ENCODE measurements at places on chromosomes 7 and 10.

DNA sequence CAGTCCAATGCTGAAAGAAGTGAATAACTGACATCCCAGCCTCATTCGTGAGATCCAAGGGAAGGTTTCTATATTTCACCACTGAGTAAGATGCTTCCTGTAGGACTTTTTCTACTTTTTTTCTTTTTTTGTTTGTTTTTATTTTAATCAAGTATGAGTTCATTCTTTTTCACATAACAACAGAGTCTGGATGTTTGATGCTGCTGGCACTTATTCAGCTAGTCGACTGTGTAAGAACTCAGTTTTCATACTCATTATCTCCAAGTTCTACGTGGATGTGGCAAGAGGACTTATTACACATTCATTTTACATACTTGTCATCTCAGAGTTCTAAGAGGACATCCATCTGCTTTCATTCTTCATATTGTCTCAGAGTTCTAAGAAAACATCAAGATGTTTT lies 86.9 kb downstream of the CPXM2 start:
- no peak for DNase-seq

DNA sequence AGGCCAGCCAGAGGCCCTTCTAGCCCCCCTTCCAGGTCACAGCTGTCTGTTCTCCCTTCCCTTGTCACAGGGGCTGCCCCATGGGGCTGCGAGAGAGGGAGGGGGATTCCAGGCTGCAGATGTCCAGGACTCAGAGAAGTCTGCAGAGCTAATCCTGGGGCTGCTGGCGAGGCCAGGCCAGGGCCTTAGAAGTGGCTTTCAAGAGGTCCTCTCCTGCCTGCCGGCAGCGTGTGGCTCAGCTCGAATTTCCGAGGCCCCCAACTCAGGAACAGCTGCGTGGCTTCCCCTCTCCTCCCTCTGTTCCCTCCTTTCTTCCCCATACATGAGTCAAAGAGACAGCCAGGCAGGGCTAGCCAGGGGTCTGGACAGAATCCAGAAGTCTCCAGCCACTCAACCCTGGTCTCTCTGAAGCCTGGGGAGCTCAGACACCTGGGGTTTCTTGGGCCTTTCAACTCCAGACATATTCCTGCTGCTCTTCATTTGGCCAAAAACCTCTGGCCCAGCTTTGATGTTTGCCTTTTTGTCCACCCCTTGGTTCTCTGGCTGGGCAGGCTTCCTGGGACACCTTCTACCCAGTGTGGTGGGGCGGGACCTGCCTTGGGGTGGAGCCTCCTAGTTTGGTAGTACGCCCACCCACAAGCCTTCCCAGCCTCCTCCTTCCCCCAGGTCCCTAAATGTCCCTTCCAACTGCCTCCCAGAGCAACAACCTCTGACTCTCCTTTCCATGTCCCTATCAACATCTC lies 21.8 kb upstream of the EIF5AL1 start:
- DNase-seq: no peak

- no peak for DNase-seq
These were observed 98.2 kb downstream of the PRTFDC1 start for GRCh38 chr10:24854256-24854655.

- no peak for DNase-seq
These were observed 64.6 kb downstream of the FAS start for GRCh38 chr10:89055159-89055558.

- no peak for DNase-seq
These were observed 13.1 kb downstream of the LHFPL3 start for GRCh38 chr7:104341546-104341945.

DNA sequence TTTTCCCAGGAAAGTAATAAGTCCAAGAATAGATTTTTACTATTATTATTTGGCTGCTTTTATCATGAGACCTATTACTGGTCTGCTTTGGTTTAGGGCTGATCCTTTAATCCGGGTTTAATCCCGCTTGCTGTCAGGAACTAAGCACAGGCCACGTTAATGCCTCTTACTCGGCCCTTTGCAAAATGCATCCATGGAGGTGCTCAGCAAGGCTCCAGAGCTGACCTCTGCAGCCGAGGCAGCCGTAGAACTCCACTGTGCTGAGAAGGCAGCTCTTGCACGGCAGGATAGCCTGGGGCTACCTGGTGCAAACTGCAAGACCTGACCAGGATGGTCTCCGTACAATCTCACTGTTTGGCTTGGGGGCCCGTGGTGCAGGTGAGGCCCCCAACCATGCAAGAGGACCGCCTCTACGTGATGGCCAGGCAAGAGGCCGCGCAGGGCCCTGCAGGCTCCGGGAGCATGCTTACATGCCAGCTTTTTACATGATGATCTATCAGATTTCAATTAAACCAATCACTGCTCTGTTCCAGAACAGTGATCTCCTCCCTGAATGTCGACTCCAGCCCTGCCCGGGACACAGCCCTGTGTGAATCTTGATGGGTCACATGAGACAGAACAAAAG lies 10.4 kb upstream of the CALML3 start:
- DNase-seq: no peak

- no peak for DNase-seq
These were observed 97.2 kb downstream of the GALNT17 start for GRCh38 chr7:71229148-71229547.

DNA sequence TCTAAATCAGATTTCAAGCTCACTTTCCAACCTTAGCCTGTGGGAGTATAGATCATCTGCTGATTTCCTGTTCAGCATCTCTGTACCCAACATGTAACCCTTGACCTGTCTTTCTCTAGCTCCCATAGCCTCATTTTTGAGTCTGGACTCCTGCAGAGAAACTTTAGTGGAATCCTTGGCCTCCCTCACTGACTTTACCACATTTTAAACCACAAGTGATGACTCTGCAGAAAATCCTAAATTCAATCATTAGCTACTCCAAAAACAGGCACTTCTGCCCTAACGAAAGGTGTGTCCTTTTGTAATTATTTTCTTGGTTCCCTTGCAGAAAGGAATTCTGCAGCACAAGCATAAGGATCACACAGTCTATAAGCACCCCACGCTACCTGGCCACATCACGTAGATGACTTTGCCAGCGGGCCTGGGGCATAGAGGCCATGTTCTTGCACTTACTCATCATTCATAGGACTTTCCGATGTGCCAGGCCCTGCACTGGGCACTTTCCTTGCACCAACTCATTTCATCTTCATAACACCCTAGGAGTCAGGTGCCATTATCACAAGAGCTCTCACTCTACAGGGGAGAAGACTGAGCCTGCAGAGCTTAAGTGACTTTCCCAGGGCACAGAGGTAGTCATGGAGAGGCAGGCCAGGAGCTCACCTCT lies 57.2 kb upstream of the OPALIN start:
- DNase-seq: no peak

GRCh38 chr10:70974351-70974901 lies 86.1 kb upstream of the PCBD1 start:
- DNase-seq: no peak

DNA sequence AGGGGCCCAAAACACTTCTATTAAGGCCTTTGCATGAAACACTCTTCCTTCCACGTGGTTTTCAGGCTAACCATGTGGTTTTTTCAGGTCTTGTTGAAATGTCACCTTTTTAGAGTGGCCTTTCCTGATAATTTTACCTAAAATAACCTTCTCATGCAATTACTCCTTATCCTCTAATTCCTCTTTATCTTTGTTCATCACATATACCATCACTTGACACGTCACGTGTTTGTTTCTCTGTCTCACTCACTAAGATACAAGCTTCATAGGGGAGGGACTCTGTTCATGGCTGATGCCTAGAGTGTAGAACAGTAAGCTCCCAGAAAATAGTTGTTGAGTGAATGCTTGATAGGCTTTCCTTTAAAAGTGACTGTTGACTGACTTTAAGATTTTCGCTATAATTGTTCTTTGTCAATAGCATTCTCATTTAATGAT lies 63.7 kb downstream of the ST7 start:
- DNase-seq: peak; percentile 74

DNA sequence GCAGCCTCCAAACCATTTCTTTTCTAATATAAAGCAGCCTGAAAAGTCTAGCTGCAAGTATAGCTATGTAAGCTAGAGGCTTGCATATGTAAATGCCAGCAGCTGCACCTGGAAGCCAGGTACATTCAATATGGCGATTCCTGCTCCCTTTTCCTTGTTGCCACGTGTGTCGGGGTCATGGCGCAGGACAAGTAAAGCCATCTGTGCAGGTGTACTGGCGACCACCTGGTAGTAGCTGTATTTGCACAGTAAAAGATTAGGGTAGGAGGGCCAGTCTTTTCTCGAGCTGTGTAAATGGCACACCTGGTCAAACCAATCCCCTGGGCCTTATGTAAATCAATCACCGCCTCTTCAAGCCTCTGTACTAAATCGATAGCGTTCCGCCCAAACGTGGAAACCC lies 484.5 kb downstream of the MAGI2 start:
- DNase-seq: no peak

DNA sequence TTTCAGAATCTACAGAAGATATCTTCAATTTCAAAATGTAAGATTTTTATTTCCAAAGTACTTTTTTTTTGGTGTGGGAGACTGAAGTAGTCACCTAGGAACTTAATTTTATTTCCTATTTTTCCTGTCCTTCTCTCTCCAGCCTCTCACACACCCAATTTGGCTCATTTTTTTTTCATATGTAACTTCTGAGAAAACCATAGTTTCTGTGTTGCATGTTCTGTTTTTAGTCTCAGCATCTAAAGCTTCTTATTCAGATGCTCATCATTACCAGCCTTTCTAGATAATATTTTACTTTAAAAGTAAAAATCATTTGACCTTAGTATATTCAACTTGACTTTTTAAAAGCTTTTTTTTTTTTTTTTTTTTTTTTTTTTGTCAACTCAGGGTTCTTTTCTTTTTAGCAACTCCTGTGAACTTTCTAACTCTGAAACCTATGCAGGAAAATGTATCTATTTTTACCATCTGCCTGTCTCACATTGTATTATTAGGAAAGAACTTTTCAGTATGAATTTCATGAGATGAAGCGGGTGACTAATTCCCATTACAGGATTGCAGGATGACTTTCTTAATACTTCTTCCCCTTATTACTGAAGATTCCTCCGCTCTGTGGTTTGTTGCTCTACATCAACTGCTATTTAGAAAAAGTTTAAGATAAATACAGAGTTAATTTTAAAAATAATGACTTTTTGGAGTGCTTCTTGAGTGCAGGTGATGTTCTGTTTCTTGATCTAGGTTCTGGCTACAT lies 73.6 kb upstream of the LSM8 start:
- no peak for DNase-seq

DNA sequence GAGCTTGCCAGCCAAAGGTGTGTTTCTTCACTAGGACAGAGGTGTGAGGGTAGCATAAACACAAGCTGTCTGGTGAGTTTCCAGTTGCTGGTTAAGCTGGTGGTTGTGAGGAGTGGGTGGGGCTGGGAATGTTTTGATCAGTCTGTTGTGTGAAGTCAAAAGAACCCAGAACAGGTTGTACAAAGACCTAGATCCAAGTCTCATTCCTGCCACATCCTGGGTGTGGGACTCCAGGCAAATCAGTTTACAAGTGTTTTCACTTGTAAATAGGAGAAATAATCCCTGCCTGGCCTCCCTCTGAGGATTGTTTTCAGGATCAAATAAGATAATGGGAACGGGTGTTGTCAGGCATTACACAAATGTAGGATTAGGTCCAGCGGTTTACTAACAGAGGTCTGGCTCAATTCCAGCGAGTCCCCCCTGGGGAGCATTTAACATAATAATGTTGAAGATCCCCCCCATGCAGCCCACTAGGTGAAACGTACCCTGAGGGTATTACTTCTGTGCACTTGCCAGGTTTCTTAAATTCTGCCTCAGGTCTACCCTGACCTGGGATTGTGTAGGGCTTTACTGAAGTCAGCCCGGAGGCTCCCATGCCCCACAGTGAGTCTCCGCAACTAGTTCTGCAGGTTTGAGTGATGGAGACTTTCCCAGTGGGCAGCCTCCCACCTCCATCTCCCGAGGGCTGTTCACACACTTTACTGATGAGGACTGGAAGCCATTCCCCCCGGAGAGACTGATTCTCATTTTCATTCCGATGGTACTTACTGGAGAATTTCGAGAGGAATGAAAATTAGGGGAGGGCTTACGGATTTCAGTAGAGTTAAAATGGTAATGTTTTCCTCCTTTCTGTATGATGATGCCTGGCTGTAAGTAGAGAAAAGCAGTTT lies 2.7 kb upstream of the FRAT2 start:
- no peak for DNase-seq

DNA sequence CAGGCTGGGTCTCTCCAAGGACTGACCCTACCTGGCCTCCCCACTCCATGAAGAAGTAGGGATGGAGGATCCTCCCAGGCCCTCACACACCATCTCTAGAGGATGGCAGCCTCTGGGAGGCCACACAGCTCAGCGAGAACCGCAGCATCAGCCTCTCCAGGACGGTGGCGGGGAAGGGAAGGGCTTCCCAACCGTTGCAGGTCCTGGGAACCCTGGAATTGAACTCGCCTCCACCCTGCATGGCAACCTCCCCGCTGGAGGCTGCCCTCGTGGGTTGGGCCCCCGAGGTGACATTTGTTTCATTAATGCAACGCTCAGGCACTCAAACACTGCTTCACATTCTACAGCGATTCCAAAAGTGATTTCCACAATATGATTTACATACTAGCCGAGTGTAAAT lies 58.5 kb downstream of the EBF3 start:
- no peak for DNase-seq

GRCh38 chr7:108455551-108455997 lies 662 bp downstream of the NRCAM start:
- DNase-seq: no peak

DNA sequence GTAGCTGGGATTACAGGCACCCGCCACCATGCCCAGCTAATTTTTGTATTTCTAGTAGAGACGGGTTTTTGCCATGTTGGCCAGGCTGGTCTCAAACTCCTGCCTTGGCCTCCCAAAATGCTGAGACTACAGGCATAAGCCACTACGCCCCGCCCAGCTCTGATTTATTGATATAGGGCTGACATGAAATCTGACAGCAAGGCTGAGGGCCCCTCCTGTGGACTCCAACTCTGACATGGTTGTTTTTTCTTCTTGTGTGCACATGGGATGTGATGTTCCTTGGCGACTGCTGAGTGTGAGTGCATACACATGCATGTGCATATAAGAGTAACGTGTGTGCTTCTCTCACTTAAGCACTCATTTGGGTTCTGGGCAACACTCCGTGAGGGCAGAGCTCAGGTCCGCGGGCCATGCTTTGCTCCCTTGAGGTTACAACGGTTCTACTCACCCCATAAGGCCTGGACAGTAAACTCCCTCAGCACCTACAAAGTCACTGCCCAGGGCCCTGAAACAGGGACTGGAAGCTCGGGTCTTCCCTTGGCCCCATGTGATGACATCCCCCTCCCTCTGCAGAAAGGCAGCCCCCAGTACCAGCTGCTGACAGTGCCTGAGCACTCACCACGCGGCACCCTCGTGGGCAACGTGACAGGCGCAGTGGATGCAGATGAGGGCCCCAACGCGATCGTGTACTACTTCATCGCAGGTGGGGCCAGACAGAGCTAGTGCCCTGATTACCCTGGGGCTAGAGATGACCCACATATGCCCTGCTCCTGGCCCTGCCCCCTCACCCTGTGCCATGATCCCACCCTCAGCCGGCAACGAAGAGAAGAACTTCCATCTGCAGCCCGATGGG lies 33.6 kb upstream of the VSIR start:
- DNase-seq: no peak

GRCh38 chr10:45454859-45455258 lies 80.8 kb downstream of the ALOX5 start:
- no peak for DNase-seq
